ENCODE measurements at places on chromosomes 16 and 17.
A peak's percentile ranks its signal among the peaks of the same experiment; 100 is the strongest.

DNA sequence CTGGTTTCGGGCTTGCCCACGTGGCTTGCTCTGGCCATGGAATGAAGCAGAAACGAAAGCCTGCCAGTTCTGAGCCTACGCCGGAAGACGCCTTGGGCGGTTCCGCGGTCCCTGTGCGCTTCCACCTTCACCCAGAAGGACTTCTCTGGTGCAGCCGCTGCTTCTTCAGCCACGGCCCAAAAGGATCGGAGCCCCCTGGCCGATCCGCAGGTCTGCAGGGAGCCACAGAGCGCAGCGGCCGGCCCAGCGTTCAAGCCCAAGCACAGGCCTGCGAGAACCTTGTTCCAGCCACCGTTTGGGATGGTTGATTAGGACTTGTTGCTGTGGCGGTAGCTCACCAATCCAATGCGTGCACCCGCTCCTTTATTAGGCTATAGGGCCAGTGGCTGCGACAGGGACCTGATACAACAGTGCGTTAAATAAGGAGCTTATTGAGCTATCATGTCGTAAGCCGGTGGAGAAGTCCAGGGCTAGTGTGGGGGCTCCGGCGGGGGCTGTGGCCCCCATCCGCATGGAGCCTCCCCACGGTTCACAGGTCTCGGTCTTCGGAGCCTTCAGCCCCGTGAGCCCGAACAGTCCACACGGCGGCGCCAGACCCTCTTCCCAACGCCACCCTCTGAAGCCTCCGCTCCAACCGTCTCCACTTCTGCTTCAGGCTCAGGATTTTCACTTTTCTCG, 10.2 kb upstream of the MPP2 start:
- DNase-seq = no peak

DNA sequence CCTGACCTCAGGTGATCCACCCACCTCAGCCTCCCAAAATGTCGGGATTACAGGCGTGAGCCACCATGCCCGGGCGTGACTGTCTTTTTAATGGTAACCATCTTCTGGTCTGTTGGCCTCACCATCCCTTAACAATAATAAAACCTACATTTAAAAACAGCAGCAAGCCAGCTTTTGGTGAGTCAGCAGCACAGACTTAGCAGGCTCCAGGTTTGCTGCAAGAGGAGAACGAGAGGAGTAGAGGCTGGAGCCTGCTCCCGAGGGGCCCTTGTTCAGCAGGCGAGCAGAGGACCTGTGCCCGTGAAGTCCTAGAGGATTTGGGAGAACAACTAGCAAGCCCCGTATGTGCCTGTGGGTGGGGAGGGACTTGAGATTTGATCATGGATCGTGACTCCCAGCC, 35.7 kb downstream of the MYH13 start:
- DNase-seq = no peak

DNA sequence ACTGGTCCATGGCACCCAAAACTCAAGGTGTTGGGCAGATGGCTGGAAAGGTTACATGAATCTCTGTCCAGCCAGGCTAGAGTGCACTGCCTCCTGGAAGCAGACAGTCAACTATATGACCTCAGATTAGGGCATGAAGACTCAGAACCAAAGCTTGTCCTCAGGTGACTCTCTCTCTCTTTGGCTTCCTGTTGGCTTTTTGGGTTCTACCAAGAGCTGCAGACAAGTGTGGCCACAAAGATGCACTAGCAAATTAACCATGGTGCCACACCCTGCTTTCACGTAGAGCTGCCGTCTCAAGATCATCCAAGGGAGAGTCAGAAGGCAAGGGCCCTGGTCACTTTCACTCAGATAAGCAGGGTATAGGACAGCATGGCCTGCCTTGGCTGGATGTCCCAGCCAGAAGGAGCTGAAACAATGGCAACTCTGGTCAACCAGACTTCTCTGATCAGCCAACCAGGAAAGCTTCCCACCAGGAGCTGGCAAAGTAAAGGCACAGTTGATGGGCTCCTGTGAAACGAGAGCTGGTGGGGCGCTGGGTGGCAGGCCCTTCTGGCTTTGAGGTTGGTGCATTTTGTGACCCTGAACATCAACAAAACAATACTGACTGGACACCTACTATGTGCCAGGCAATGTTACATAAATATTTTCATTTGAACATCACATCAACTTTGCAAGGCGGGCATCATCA, 31.9 kb downstream of the CUEDC1 start:
- no peak for DNase-seq

GRCh38 chr16:15601212-15601879, 41.6 kb downstream of the MARF1 start:
- no peak for DNase-seq

GRCh38 chr17:311119-311782, 41.4 kb downstream of the RPH3AL start:
- DNase-seq = no peak

- no peak for DNase-seq
Measured at GRCh38 chr17:77318491-77319210, 177.9 kb downstream of the SEC14L1 start.

DNA sequence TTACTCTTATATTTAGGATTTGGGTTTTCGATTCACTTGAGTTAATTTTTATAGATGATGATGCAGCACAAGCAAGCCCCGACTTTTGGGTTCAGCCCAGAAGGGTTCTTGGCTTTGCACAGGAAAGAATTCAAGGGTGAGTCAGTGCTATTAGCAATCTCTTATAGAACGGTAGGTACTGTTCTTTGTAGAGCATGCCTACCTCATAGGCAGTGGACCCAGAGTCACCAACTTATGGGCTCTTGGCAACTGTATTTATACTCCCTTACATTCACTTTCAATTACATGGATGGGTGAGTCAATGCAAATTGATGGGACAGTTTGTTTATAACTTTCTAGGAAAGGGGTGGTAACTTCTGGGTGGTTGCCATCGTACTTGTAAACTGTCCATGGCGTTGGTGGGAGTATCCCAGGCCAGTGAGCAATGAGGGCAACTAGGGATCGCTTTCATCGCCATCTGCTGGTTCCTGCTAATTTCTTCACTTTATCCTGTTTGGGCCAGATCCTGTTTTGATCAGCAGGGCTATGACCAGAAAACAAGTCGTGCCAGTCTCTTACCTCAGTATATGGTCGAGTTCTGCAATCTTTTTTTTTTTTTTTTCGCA, 362.6 kb downstream of the CNTNAP4 start:
- no peak for DNase-seq

DNA sequence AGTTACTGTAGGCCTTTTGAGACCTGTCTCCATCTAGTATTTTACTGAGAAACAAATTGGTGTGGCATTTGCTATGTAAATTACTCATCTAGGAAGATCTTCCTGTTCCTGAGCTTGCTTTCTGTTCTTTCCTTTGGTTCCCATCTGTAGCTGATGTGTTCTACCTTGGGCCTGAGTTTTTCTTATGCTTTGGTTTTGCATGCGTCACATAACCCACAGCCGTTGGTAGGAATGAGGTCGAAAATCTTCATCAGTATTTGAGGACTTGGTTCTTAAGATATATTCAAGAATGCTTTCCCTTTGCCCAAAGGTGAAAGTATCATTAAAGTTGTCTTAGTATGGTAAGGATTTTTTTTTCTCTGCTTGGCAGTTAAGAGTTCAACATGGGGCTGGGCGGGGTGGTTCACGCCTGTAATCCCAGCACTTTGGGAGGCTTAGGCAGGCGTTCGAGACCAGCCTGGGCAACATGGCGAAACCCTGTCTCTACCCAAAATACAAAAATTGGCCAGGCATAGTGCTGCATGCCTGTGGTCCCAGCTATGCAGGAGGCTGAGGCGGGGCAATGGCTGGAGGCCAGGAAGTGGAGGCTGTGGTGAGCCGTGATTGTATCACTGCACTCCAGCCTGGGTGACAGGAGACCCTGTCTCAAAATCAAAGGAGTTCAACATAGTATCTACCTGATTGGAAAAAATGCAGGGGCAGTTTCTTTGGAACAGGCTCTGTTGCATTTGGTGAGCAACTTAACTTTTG, 28.8 kb downstream of the IST1 start:
- DNase-seq = no peak

GRCh38 chr17:45689451-45689850, 94.7 kb upstream of the CRHR1 start:
- no peak for DNase-seq

DNA sequence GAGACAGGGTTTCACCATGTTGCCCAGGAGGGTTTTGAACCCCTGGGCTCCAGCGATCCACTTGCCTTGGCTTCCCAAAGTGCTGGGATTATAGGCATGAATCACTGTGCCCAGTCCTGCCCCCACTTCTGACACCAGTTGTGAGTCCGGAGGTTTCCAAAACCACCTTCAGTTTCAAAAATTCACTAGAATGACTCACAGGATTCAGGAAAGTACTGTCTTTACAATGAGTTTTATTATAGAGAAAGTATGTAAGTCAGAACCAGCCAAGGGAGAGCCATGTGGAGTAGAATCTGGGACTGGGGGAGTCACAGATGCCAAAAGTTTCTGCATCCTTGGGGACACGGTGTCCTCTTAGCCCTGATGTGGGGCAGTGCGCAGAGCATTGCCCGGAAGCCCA, 55.1 kb downstream of the PLD6 start:
- DNase-seq = peak; percentile 11

Data from COLO829 (cell line).